HFFc6 (cell line): ENCODE measurements at places on chromosomes 1 and 21.
A peak's percentile ranks its signal among the peaks of the same experiment; 100 is the strongest.

- DNase-seq = no peak
Measured at GRCh38 chr1:31564606-31564989, 11.7 kb upstream of the TINAGL1 start.

DNA sequence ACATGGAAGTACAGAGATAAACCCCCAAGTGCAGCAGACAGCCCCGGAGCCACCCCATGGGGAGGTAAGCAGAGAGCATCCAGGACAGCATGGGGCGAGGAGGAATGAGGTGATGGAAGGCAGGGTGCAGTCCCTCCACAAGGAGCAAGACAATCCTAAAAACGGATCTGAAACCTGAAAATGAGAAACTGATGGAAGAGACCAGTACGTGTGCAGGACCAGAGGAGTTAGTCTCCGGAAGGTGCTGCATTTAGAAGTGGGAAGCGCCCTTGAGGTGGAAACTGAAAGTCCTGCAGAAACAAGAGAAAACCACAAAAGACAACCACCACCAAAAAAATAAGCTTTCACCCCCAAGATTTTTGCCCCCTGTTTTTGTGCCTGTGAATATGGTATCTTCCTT lies 17.4 kb upstream of the DDOST start:
- no peak for DNase-seq

DNA sequence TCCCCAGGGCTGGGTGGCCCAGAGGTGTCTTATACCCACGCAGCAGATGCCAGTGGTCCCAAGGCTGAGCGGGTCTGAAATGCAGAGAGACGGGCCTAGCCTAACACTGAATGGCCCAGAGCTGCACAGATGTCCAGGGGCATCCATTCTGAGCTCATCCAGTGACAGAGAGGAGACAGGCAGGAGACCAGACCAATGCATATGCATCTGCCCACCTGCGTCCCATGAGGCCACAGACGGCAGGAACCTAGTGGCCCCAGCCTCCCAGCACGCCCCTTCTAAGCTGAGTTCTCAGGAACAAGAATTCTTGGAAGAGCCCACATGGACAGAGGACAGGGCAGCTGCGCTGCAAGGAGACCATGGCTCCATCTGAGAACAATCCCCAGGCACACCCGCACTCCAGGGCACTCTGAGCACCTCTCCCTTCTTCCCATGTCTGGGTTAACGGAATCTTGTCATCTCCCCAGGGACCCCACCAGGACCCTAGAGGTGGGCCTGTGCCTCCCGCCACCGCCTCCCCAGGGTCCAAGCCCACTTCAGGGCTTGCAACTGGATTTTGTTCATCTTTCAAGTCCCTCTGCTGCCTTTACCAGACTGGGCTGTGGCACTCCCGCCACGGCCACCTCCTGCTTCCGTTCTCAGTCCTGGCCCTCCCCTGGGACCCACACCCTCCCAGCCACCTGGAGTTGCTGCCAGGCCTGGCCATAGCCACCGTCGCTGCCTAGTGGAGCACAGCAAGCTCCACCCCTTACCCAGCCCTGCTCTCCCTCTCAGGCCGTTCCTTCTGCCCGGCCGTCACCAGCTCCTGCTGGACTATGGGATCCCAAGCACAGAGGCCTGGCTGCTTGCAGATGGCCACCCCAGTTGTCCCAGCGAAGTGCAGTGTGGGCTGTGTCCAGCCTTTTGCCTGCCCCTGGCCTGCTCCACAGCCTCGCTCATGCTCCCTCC lies 3.3 kb downstream of the WNT3A start:
- DNase-seq = no peak

DNA sequence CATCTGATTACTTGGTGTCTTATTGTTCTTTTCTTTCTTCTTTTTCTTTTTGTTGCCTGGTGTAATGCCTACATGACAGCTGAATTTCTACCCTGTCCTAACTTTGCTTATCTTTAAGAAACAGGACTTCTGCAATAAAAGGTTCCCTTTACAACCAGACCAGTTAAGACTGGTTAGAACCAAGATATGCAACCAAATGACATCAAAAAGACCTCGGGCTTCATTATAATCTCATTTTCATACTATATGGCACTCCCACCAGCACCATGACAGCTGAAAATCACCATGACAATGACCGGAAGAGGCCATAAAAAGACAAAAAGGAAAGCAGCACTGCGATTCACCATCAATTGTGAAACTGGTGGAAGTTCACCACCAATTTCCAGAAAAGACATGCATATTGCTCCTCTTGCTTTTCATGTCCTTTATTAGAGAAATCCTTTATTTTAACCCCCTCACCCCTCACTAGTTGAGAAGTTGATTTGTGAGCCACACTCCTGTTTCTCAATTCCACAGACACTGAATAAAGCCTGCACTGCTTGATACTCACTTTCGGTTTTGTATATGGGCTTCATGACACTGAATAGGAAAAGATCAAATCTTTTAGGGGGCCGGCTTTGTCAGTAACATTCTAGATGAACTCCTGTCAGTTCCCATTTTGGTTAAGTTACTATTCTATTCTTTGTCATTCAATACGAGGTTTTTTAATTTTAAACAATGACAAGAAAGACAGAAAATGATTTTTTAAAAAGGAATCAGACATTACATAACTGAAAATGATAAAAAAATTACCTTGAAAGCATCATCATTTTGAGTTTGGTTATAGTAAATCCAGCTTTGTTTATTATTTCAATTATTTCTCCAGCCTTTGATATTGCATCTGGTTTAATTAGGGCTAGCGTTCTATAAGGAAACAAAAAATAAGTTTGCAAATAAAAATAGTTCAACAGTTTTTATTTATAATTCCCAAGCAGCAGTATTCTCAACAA lies 58.1 kb downstream of the NME7 start:
- DNase-seq = no peak

DNA sequence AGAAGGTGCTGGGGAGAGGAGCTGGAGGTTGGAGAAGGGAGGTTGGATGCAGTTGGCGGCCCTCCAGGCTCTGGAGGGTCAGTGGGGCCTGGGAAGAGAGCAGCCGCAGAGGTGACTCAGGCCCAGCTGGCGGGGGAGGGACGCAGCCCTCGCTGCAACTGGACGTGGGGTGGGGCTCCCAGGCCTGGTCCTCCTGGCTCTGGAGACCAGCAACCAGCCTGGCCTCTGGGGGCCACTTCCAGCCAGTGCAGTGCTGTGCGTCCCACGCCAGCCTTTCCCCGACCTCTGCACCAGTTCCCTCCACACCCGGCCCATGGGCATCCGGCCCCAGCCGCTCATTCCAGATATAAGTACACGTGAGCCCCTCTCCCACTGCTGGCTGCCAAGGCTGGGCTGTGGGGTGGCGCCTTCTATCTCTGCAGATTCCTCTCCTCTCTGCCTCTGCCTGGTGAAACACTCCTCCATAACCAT lies 38.0 kb upstream of the COL18A1 start:
- peak; percentile 79 for DNase-seq

DNA sequence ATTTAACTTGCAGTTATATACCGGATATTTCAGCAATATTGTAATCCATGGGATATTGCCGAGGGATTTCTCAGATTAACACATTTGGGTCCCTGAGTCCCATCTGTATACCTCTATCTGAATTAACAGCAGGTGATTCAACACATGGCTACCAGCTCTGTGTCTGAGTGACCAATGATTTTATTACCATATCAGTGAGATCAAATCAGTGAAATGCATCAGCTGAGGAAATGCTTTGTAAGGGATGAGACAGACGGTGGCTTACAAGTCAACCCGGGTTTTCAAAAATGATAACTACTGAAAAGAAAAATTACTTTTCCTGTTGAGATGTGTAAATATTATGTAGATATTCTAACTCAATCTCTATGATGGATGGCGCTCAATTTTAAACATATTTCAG lies 504.1 kb upstream of the PKN2 start:
- DNase-seq = no peak

DNA sequence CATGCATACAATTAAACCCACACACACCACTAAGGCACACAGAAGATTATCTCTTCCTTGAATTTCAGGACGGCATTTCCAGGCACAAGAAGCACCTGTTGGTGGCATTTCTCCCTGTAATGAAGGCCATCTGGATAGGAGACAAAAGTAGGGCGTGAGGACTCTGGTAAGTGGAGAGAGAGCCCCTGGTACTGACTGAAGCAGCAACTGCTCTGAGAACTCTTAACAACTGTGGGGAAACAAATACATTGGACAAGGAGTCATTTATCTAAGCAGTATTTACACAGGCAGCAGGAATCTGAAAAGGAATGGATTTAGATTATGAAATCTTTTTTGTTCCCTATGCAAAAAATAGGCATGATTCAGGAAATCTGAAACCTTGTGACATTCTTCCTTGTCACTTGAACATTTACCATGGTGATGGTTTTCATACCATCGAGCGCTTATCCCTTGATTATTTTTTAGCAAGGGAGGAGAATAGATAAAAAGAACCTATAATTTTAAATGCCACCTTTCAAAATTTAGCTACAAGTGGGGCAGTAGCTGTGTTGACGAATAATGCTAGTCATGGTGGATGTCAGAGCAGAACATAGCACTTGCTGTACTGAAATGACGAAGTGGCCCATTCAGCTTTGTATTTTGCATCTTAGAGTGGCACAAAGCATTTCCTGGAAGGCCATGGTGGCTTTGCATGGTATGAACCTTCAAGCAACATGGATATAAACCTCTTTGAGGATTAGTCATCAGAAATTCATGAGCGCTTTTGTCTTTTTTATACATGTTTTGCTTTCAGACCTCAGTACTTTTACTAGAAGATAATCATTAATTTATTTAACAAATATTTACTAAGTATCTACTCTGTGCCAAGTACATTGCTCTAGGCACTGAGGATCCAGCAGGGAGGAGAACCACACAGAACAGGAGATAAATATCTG lies 362.0 kb downstream of the ADGRL2 start:
- no peak for DNase-seq

GRCh38 chr1:39954324-39954869 lies 548 bp upstream of the MFSD2A start:
- no peak for DNase-seq

DNA sequence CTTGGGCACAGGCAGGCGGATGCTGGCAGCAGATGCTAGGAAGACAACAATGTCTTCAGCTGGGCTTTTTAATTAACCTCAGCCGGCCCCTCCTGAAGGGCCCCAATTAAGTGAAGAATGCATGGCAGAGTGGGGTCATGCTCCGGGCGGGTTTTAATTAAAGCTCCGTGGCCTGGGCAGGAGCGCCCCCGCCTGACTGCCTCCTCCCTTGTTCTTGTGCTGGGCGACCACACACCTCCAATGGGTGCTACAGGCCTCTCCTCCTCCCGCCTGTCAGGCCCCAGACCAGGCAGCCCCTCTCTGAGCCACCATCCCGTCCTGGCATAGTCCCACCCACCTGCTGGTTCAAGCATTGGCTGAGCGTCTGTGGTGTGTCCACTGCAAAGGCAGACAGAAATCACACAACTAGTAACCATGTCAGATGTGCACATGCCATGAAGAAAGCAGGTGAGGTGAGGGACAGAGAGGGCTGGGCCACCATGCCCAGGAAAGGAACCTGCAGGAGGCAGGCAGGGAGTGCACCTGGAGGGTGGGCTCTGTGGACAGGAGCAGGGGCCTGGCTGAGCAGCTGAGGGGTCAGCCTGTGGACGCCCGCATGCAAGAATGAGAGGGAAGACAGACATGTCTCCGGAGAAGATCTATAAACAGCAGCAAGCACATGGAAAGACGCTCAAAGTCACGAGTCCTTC lies 8.5 kb upstream of the ARF1 start:
- no peak for DNase-seq

GRCh38 chr1:39453603-39454002 lies 37.8 kb upstream of the BMP8A start:
- no peak for DNase-seq
